ENCODE measurements at places on chromosomes 5 and 9.
A peak's percentile ranks its signal among the peaks of the same experiment; 100 is the strongest.

DNA sequence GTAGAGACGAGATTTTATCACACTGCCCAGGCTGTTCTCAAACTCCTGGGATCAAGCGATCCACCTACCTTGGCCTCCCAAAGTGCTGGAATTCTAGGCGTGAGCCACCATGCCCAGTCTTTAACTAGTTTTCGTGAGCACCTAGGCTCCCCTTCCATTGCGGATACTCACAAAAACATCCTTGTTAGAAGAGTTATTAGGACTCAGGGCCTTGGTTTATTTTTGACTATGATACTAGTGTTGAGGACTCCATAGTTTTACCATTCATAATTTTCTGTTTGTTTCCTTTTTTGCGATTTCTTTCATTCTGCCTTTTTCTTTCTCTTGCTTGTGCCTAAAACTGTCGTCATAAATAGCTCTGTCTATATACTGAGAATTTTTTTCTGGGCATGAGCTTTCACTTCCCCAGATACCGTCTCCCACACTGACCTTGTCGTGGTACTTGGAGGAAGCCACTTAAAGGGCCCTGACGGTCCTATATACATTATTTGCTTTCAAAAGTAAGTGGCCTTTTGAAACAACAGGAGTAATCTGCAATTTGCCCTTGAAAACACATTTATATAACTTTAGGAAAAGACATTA is 5.2 kb downstream of the F2R start:
- no peak for DNase-seq

- no peak for DNase-seq
These were observed 25.7 kb upstream of the FBXL7 start for GRCh38 chr5:15474143-15474719.

- no peak for DNase-seq
These were observed 1.1 kb downstream of the FAXDC2 start for GRCh38 chr5:154849264-154849785.

GRCh38 chr5:107487056-107487542 is 183.6 kb downstream of the EFNA5 start:
- DNase-seq, result no peak

GRCh38 chr9:96071076-96071814 is 195.8 kb downstream of the ERCC6L2 start:
- DNase-seq, result no peak

DNA sequence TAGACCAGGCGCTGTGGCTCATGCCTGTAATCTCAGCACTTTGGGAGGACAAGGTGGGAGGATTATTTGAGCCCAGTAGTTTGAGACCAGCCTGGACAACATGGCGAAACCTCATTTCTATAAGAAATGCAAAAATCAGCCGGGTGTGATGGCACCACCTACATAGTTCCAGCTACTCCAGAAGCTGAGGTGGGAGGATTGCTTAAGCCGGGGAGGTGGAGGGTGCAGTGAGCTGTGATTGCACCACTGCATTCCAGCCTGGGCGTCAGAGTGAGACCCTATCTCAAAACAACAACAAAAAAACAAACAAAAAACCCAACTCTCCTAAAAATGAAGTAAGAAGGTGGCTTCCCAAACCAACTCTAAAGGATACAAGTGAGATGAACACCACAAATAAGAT is 23.0 kb downstream of the IARS1 start:
- no peak for DNase-seq

- DNase-seq, result peak; percentile 77
These were observed 197.6 kb downstream of the DRD1 start for GRCh38 chr5:175246242-175246888.

GRCh38 chr5:176636426-176636825 is 6.0 kb downstream of the EIF4E1B start:
- no peak for DNase-seq
